Activated CD4-positive, CD25-positive, alpha-beta regulatory T cell treated with anti-CD3 and anti-CD28 coated beads, Interleukin-2, amount 50 U/mL, for 24 hours (primary cell): ENCODE measurements at places on chromosomes 2 and 18.
A peak's percentile ranks its signal among the peaks of the same experiment; 100 is the strongest.

- no peak for ATAC-seq
Measured at GRCh38 chr2:241091201-241091600, 10.9 kb downstream of the MTERF4 start.

GRCh38 chr2:107717661-107718060 is 109.0 kb upstream of the RGPD4 start:
- ATAC-seq, result no peak

DNA sequence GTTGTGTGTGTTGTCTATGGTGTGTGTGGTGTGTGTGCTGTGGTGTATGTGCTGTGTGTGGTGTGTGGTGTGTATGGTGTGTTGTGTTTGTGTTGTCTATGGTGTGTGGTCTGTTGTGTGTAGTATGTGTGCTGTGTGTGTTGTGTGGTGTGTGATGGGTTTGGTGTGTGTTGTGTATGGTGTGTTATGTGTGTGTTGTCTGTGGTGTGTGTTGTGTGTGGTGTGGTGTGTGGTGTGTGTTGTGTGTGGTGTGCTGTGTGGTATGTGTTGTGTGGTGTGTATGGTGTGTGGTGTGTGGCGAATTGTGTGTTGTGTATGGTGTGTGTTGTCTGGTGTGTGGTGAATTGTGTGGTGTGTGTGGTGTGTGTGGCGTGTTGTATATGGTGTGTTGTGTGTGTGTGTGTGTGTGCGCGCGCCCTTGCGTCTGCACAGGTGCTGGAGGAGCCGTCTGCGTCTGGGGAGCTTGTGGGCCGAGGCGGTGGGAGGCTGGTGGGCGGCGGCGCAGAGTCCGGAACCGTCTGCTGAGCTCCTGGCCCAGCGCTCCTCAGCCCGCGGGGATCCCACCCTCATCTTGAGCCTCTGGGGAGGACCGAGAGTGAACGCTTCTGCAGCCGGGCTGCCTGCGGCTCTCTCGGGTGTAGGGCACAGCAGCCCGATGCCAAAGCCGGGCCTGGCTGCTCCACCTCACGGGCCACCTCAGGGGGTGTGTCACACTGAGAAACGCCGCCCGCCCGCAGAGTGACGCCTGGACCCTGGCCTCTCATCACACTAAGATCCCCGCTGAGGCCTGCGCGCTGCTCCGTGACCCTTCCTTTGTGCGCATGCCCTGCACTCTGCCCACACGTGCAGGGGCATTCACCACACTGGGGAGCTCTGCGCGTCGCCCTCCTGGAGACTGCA is 8.8 kb upstream of the ADI1 start:
- ATAC-seq, result no peak

DNA sequence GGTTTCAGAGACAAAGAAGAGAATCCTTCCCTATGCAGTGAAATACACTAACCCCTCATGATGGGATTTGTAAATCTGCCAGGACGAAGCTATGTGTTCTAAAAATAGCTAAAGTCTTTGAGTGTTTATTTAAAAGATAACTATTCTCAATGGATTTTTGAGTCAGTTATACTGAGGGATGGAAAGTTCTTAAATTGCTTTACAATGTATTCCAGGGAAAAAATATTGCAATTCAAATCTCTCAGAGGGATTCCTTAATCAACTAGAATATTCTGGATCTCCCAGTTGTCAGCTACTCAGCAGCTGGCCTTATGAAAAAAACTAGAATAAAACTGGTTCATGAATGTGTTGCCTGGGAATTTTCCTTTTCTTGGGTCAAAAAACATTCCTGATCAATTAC is 312.4 kb downstream of the PLCL1 start:
- ATAC-seq, result no peak

DNA sequence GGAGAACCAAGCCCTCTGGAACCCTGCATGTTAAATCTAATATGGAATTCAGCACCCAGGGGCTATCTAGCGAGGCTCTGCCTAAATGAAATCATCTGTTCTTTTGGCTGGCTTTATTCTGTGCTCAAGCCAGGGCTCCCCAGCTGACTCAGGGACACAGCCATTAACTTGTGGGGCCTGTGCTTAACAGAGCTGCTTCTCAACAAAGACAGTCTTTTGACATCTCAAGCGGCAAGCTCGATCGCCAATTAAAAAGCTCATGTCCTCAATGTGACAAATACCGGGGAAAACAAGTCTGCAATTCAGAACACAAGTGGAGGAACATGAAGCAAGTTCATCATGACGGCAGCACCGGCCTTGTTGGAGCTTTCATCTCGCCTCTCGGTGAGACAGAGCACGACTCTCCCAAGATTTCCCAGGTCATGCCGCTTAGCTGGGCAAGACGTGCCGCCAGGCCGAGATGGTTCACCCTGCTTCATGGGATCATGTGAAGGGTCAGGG is 64.9 kb downstream of the KLHL29 start:
- ATAC-seq, result no peak

DNA sequence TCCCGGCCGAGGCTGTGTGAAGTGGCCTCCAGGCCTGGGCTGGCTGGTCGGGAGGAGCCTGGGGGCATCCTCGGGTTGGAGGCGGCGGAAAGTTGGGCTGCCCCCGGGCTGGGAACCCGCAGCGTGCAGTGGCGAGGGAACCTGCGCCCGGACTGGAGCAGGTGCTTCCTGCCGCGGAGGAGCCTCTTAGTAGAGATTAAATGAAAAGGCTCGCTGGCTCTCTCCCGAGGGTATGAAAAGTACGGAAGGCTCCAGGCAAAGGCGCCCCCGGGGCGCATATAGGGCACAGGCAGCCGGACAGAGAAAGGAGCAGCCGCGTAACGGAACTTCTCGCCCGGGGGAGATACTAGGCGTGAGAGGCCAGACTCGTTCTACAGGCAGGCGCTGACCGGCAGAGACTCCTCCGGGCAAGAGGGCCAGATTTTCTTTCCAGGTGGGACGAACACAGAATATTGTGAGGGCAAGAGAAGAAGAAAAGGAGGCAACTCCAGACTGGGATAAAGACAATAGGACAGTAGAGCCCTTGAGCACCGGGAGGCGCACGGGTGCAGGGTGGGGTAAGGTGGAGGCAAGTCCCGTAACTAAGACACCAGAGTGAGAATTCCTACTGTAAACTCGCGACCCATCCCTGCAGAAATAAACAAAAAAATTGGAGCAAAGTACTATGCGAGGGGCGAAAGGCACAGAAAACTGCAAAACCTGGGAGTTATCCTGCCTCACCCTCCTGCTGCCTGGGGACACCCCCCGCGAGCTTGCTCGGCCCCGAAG is 816 bp downstream of the CDH2 start:
- ATAC-seq, result no peak

- ATAC-seq, result no peak
Measured at GRCh38 chr2:150387586-150388288, 99.7 kb downstream of the RND3 start.

GRCh38 chr18:61001138-61001537 is 332.1 kb upstream of the CDH20 start:
- no peak for ATAC-seq

GRCh38 chr2:122670897-122671296 is 915.4 kb downstream of the TSN start:
- ATAC-seq, result no peak

DNA sequence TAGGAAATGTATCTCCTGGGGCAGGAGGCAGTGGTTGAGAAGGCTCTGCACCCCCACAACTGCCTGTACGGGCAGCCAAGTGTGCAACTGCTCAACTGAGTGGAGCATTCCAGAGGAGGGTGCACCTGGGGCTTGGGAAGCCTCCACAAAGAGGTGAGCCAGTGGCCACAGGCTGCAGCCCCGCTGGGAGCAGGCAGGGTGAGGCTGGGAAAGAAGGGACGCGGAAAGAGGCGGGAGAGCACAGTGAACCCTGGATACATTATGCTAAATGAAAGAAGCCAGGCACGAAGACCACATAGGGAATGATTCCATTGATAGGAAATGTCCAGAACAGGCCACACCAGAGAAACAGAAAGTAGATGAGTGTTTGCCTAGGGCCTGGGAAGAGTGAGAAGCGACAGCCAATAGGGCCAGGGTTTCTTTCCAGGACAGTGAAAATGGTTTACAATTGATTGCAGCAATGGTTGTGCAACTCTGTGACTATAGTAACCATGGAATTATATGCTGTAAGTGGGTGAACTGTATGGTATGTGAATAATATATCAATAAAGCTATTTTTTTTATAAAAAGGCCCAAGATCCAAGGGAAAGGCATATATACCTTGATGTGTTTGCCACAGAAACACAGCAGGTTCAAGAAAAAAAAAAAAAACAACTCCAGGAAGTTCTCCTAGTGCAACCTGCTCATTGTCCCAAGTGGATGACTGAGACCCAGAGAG is 82.4 kb downstream of the DDX1 start:
- no peak for ATAC-seq

- no peak for ATAC-seq
Measured at GRCh38 chr2:234912437-234912836, 39.4 kb upstream of the SH3BP4 start.

GRCh38 chr2:178211460-178211859 is 17.1 kb downstream of the OSBPL6 start:
- no peak for ATAC-seq

DNA sequence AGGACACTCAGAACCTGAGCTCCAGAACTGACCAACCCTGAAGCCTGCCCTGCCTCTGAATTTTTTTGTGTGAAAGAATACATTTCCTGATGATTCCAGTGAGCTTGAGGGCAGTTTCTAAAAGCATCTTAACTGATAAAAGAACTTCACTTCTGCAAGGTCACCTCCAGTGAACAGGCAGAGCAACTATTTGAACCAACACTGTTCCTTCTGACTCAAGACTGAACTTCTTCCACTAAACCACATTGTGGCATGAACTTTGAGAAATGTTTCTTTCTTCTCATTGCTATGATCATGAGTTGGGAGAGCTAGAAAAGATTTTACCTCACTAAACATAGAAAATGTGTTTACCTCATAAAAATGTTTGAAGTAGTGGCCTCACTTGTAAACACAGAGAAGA is 83.8 kb upstream of the SERTAD2 start:
- peak; percentile 71 for ATAC-seq

GRCh38 chr2:224561234-224562005 is 23.7 kb downstream of the CUL3 start:
- peak; percentile 75 for ATAC-seq
